Suppressor macrophage treated with lipopolysaccharide for 1 hour (primary cell): ENCODE measurements at places on chromosomes 2 and 18.

DNA sequence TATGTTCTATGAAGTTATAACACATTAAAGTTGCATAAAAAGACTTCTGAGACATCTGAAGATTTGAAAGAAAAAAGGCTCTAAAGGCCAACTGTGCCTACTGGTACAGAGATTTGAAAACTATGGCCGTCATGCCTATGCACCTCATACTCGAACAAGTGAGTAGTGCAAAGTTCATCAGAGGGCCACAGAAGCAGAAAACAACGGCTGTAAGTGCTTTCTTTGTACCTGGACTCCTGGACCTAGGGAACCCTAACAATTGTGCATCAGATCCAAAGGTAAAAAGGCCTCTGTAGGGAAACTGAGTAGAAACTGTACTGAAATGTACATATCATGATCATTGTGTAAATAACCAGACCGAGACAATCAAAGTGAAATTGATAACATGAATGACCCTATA is 230.4 kb upstream of the CHST9 start:
- no peak for DNase-seq

DNA sequence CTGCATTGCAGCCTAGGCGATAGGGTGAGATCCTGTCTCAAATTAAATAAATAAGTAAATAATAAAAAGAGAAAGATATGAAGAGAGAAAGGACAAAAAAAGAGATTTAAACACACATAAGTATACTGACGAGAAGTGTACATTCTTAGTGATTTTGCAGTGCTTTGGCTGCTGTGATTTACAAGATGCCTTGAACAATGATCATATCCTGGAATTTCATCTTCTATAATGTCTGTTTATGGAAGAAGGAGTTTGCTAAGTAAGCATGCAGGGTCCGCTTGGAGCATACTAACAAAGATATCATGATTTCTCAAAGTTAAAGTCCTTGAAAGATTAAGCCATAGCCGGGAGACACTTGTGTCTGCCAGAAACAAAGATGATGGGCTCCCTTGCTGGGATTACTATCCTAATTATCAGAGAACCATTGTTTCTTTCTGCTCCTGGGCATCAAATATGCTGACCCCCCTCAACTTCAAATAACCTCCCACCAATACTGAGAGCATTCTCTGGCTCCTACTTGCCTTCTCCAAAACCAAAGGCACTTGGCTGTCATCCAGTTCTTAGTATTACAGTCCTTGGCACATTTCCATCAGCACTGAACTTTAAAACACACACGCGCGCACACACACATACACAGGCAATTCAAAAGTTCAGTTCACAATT is 47.5 kb upstream of the STAM2 start:
- DNase-seq = peak; percentile 32

GRCh38 chr2:207711750-207712530 is 500 bp downstream of the CCNYL1 start:
- peak; percentile 52 for DNase-seq

- DNase-seq = no peak
These were observed 32.2 kb upstream of the TRIB2 start for GRCh38 chr2:12684471-12684936.

DNA sequence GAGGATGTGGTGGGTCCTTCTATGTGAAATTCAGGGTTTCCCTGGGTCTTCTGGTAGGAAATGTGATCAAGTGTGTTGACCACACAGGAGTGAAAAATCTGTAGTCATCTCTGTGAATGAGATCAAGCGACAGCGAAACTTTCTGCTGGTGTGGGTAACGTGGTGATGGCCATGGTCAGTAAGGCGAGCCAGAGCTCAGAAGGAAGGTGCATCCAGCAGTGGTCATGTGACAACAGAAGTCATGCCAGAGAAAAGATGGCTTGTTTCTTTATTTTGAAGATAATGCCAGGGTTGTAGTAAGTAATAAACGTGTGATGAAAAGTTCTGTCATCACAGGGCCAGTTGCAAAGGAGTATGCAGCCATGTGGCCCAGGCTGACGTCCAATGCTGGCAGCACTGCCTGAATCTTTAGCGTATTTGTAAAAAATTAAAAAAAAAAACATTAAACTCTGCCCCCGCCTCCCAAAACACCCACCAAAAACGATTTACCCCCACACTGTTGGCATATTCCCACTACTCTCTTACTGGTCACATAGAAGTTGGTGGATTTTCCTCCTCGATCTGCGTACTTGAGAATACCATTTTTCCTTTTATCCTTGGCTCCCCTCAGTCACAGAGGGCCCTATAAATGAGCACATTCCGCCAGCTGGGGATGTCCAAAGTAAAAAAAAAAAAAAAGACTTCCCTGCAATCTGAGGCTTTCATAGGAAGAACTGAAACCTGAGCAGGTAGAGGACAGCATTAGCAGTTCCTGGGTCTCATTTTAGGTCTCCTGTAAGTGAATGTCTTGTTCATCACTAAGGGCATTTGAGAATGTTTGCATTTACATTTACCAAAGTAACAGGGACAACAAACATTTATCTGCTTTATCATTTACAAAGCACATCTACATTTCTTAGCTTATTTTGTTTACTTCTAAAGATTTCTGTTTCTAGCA is 70.6 kb downstream of the SLC4A3 start:
- no peak for DNase-seq

DNA sequence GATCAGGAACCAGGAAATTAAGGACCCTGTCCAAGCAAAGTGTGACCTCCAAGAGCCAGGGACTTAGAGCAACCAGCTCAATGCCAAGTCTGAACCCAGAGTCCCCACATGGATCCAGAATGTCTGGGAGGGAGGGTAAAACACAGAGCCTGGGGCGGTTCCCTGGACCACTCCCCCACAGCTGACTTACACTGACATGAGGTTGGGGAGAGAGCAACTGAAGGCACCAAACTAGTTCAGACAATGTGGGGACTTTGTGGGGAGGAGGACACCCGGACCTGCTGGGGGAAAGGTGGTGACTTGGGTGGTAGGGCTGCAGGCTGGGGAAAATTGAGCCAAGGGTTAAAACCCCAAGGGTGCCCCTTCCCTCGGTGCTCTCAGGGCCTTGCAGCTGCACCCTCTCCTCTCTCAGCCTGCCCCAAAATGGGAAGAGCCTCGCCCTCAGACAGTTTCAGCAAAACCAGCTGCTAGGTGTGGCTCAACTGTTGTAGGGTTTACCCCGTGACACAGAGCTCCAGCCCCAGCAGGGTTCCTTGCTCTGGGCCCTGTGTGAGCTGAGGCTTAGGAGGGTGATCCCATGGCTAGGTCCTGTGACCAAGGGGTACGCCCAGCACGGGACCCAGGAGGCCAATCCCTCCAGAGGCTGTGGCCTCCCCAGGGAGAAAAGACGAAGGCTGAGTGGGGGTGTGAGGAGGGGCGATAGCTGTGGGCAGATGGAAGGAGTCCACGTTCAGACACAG is 28.6 kb downstream of the MARCO start:
- peak; percentile 83 for DNase-seq

DNA sequence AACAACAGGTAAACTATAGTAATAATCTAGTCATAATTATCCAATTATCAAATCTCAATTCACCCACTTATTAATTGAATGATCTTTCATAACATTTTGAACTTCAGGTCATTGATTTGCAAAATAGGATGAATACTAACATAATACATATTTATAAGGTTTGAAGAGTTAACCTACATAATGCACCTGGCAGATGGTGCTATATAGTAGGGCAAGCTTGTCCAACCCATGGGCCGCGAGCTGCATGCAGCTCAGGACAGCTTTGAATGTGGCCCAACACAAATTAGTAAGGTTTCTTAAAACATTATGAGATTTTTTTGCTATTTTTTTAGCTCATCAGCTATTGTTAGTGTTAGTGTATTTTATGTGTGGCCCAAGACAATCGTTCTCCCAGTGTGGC is 815.8 kb upstream of the ID2 start:
- no peak for DNase-seq

DNA sequence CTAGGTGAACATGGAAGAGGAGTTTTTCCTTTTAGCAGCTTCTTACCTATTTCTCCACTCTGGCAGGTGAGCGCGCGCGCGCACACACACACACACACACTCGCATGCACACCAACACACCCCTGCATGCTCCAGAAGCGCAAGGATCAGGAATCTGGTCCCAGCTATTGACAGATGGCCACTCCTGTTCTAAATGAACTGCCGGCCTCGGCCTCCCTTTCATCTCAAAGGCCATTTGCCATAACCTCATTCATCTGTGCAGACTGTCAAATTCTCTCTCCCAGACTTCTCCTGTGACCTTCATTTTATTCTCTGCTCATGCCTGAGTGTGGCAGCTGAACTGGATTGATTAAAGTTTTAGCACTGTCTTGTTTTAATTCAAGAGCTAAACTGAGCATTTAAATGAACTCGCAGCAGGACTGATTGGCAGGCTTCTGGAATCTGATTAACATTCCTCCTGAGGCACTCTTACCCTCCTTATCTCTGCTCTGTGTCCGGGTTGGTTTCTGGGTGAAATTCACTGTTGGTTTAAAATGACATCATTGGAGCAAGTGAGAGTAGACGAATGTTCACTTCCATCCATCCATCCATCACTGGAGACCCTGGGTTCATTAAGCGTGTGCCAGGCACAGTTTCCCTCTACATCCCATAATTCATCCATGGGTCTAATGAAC is 58.8 kb downstream of the FECH start:
- DNase-seq = no peak

DNA sequence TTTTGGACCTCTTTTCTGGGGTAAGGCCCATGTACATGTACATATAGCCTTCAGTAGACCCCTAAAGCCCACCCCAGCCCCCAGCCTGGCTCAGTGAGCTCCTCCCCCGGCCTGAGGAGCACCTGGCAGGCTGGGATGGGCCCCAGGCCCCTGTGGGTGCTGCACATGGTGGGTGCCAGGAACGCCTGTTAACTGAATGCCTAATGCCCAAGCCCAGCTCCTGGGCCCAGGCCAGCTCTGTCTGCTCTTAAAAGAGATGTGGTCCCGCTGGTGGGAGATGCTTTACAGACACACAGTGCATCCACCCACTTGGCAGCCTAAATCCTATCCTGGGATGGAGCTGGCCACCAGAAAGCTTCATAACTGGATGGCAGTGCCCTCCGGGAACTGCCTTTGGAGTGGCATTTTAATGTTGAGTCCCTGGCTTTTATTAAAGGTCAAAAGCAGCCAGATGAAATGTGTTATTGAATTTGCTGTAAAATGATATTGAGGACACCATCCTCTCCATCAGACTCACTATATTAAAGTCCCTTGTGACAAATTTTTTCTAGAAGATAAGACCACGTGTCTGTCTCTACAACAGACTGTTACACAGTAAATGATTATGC is 7.7 kb upstream of the OXER1 start:
- DNase-seq = no peak

GRCh38 chr2:120300385-120300784 is 45.6 kb upstream of the INHBB start:
- no peak for DNase-seq

GRCh38 chr18:11577271-11578112 is 31.9 kb upstream of the SLC35G4 start:
- no peak for DNase-seq

DNA sequence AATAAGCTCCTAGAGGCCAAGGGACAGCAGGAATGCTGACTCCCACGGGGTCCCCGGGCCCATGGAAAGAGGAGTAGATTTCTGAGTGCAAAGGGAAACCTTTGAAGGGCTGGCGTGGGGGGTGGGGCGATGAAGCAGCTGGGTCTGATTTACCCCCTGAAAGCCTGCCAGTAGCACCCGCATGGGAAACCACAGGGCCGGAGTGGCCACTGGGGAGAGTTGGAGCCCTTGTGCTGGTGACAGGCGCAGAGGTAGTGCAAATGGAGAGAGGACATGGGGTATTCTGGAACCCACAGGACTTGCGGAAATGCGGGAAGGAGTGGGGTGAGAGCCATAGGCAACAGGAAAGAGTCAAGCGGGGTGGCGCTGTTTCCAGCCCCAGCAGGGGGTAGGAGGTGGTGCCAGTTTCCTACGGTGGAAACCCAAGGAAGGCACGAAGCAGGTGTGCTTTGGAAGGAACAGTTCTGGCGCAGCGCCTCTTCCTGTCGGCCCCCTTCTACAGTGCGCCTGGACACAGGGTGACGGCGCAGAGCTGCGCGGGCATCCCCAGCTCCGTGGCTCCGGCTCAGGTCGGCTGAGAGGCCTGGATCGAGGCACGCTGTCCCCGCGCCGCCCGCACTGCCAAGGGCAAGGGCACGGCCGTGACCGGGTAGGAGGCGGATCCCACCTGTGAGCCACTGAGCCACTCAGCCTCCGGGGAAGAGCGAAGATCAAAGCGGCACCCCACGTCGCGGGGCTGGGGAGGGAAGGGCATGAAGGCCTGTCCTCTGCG is 149.0 kb upstream of the GLI2 start:
- DNase-seq = no peak

DNA sequence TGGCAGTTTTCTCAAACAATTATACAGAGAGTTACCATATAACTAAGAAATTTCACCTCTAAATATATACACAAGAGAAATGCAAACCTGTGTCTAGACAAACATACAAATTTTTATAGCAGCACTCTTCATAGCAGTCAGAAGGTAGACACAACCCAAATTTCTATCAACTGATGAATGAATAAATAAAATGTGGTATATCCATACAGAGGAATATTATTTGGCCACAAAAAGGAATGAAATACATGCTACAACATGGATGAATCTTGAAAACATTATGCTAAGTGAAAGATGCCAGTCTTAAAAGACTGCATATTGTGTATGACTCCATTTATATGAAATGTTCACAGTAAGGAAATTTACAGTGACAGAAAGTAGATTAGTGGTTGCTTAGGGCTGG is 30.6 kb upstream of the KDM3A start:
- DNase-seq = no peak

GRCh38 chr2:239570216-239570925 is 169.6 kb upstream of the HDAC4 start:
- no peak for DNase-seq

DNA sequence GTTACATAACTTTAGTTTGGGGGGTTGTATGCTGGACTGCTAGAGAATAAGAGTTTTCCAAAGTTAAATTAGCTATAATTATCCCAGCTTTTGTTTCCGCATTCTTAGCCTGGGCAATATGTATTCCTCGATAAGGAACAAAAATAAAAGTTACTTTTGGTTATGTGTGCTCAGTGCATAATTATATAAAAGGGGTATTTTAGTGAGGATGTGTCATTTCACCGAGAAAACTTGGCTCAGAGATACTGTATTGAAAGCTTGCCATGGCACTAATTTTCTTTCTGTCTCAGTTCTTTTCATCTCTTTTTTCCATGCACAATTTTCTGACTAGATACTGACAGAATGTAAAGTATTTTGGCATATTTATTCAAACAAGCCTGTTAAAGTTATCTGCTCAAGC is 28.2 kb downstream of the ARHGAP15 start:
- no peak for DNase-seq
